Cardiac septum (tissue), 1 donor: ENCODE measurements at places on chromosomes 5 and 9. TPM values are rescaled to one million over a fixed set of nuclear protein-coding genes. Genes with fewer than 3 reads are reported as not detected.

- DNase-seq: no peak
Observed at GRCh38 chr9:83403527-83404238, 134.5 kb downstream of the FRMD3 start.

- no peak for DNase-seq
Observed at GRCh38 chr5:132114150-132115121, 40.8 kb downstream of the CSF2 start.

- DNase-seq: no peak
Observed at GRCh38 chr5:113164021-113164420, 187.4 kb downstream of the DCP2 start.

MYMK gene
- not detected for total RNA-seq

DNA sequence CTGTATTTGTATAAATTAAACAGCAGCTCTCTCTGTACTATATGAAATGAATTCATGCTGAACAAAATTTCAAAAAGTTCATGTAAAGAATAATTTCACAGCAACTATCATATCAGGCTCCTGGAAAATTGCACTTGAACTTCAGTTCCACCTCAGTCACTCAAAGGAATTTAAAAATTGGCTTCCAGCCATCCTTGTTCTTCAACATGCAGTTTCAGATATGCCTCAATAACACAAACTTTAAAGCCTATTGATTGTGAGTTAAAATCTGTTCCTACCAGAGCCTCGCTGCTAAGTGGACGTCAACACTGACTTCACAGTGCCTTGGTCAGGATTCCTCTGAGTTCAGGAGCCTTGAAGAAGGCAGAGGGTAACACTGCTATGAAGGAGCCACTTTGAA is 418.7 kb upstream of the WWC1 start:
- no peak for DNase-seq

DNA sequence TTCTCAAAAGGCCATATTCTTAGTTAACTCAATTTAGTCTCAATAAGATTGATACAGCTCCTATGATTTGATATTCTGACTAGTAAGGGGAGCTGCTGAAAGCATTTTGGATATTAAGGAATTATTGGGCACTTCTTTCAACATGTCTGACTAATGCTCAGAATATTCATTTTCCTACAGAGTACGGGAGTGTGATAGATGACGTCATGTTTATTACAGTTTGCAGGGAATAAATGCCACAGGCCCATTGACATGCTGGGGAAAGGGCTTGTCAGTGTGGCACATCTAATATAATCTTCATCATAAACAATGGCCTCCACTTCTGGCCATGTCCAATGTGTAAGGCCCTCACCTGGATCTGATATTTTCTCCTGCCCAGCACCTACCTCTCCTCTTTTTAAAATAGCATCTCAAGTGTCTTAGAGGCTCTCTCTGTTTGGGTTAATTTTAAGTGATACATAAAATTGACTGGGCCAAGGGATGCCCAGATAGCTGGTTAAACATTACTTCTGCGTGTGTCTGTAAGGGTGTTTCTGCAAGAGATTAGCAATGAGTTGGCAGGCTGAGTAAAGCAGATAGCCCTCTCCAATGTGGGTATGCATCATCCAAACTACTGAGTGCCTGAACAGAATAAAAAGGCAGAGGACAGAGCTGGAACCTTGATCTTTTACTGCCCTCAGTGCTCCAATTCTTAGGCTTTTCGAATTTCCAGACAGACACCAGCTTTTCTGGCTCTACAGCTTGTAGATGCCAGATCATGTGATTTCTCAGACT is 99.3 kb downstream of the SLC24A2 start:
- no peak for DNase-seq

GRCh38 chr5:173988554-173989431 is at the start of gene C5orf47:
Gene C5orf47, plus strand, starts transcription at chr5:173989170. Its CDS starts 94 bp downstream, at chr5:173989264.
- DNase-seq: no peak

IFNA21 gene
- not detected for total RNA-seq

GRCh38 chr5:174505621-174506020 is 218.8 kb upstream of the MSX2 start:
- no peak for DNase-seq

GRCh38 chr9:4743131-4743875 is 2.3 kb upstream of the AK3 start:
- DNase-seq: no peak

- DNase-seq: peak; percentile 82
Observed at GRCh38 chr9:129752900-129753729, at the start of gene PTGES. Gene PTGES, minus strand, starts transcription at chr9:129753042. Its CDS starts 30 bp downstream, at chr9:129753012.

PCSK5 gene
- total RNA-seq: 6.2 TPM

PTGER4 gene
- 6.1 TPM for total RNA-seq

SPATA31E1 gene
- total RNA-seq: not detected

GRCh38 chr9:121324316-121324715 is 45.7 kb downstream of the STOM start:
- no peak for DNase-seq

DNA sequence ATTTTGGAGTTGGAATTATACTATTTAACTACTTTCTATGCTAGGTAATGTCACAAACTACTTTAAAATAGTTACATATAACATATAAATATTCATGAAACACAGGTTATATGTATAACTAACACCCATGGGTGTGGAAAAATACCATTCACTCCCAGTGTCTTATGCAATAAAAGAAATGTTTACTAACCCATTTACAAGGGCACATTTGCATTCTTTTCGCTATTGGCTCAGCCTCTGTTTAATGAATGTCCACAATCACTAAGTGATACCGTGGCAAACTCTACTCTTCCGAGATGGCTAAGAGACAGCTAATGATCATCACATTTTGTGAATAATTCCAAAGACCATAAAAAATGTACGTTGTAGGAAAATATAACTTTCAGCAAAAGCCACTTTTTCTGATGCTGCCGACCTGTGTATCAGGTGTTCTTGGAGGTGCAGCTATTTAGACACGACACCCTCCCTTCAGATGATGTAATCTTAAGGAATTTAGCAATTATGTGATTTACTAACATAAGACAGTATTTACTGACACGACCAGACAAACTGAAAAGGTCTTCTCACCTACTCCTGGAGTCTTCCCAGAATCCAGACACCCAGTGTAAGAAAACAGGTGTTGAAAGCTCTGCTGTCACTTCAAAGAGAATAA is 121.7 kb upstream of the FAM120A start:
- DNase-seq: no peak

- DNase-seq: no peak
Observed at GRCh38 chr5:80871541-80871961, 88.6 kb upstream of the RASGRF2 start.

DMRTA1 gene
- total RNA-seq: 0.38 TPM

DNA sequence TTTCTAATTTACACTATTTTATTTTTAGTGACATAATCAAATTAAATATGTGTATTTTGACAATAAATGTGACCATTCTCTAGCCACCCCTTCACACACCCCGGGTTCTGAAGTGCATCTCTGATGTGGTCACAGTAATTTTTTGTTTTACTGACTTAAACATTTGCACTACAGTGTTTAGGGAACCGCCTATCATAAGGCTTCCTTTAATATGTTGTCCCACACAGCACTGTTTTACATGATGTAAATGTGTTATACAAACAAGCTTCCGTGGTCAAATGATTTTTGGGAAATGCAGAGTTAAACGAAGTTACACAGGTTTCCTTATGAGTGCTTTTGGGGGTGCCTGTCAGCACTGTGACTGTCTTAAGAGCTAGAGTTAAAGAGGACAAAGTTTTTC is 86.5 kb downstream of the KDM4C start:
- no peak for DNase-seq
